ENCODE measurements at places on chromosomes 3 and 15. TPM values are rescaled to one million over a fixed set of nuclear protein-coding genes. Genes with fewer than 3 reads are reported as not detected.

Gene SCN11A
- polyA plus RNA-seq = 2.8 TPM

Gene TCF12
- 46.1 TPM for polyA plus RNA-seq

Gene PYGO1
- polyA plus RNA-seq = 25.0 TPM

Gene PLCB2
- 7.4 TPM for polyA plus RNA-seq

Gene DOCK3
- polyA plus RNA-seq = 18.7 TPM

Gene LRTM1
- polyA plus RNA-seq = not detected

Gene SMCO1
- polyA plus RNA-seq = not detected

Gene GOLGA8Q
- not detected for polyA plus RNA-seq

Gene CERS3
- 0.27 TPM for polyA plus RNA-seq

Gene ST3GAL6
- polyA plus RNA-seq = 3.7 TPM

Gene STRC
- polyA plus RNA-seq = 2.5 TPM
